ENCODE measurements at places on chromosomes 2 and 18.

DNA sequence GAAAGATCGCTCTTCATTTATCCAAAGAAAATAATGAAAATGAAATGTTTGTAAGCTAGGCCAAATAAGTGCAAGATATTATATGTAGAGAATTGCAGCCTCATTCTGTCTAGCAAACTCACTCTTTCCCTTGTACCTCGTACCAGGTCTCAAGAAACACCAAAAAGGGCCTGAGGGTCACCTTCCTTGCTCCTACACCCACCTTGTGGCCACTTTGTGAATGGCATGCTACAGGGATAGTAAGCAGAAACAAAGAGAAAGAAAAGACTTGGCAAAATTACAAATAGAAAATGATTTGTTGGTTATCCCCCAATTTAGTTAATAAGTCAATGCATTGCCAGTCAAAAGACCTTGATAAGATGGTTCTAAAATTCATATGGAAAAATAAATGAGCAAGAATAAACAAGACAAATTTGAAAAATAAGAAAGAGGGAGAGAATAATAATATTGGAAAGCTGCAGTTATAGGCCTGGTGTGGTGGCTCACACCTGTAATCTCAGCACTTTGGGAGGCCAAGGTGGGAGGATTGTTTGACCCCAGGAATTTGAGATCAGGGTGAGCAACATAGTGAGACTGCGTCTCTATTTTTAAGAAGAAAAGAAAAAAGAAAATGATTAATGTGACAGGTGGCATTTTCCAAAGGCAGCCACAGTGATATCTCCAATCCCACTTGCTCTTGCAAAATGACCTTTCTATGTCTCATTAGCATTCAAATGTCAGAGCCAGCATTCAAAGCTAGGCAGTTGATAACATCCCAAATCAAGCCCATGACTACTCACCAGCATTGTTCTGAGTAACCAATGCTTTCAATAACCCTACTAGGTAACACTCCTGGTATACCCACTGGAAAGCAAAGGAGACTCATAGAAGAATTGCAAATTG lies 38.8 kb upstream of the BMP10 start:
- peak; percentile 79 for DNase-seq

DNA sequence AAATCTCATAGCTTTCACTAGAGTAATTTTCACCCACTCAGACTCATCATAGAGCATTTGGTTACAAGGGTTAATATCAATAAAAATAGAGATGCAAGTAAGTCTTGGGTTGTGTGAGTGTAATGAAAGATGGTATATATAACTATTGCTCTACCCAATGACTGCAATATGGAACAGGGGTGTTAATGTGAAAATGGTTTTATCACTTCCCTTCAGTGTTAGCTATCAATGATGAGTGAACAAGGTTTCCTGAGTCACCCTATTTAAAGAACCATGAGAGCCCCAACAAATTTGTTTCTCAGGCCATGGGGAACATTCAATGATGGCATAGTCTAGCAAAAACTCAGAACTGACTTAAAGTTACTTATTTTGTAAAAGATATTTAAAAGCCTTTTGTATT lies 1133.6 kb upstream of the ZEB2 start:
- DNase-seq: no peak

DNA sequence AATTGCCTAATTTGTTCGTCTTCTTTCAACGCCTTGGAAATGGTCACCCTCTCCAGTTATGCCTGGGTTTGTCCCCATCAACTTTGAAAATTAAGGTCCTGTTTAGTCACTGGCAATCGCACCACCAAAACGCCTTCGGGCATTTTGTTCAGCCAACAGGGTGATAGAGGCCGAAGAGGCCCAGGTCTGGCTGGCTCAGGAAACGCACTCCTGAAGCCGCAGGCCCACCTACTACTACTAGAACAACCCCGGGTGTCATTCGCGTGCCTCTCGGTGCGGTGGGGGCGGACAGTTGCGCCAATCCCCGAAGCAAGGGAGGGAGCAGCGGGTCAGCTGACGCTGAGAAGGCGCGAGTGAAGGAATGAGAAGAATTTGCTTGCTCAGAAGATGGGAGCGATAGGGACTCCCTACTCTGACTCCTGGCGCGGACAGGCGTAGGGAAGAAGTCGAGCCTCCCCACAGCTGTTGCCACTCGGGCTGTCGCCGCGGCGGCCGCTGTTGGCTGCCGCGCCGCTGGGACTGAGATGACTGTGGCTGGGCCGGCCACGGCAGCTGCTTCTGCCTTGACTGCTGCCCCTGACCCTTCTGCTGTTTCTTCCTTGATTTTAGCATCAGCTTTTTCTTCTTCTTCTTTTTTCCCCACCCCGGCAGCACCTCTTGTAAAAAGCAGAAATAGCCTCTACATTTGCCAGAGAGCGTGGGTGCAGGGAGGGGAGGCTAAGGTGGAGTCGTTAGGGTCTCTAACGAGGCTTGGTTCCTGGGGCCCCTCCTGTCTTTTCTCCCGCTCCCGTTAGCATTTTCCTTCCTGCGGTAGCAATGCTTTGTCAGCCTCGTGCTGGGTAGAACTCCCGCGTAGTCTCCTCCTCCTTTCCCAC lies 387.6 kb downstream of the FIGN start:
- peak; percentile 87 for DNase-seq

GRCh38 chr2:62195421-62196277 lies at the start of gene B3GNT2:
Gene B3GNT2, plus strand, starts transcription at chr2:62196115. Its CDS starts 26,106 bp downstream, at chr2:62222221.
- peak; percentile 79 for DNase-seq

DNA sequence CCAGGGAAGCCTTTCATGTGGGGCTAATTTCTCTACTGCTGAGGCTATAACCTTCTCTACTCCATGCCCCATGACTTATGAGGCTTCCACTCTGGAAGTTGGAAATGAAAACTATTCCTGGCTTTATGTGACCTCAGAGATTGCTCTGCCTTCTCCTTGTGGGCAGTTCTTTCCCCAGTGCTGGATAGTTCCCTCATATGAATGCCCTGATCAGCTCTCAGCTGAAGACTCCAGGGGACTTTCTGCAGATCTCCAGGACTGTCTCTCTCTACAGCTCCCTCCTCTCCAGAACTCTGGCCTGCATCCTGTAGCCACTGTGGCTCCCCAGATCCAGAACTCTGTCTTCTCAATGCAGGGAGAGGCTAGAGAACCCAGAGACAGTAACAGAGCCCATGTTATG lies 235.1 kb downstream of the SEPTIN10 start:
- DNase-seq: no peak

DNA sequence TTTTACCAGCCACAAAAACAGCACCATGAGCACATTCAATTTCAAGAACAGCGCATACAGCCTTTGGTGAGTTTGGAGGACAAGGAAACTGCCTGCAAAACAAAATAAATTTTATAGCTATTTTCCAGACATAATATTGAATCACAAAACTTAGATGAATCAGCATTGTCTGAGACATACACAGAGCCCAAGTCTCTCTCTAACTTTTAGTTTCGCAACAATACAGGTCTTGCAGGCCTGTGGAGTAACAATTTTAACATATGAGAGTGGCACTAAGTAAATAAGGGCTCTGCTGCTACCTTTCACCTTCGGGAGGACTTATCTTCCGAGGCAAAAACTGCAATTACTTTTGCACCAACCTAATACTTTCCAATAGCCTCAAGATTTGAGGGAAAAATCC lies 56.1 kb upstream of the PEX13 start:
- DNase-seq: no peak

GRCh38 chr18:34918856-34919255 lies 122.4 kb upstream of the MAPRE2 start:
- no peak for DNase-seq

- DNase-seq: no peak
Measured at GRCh38 chr18:2990956-2991640, 21.8 kb downstream of the LPIN2 start.

DNA sequence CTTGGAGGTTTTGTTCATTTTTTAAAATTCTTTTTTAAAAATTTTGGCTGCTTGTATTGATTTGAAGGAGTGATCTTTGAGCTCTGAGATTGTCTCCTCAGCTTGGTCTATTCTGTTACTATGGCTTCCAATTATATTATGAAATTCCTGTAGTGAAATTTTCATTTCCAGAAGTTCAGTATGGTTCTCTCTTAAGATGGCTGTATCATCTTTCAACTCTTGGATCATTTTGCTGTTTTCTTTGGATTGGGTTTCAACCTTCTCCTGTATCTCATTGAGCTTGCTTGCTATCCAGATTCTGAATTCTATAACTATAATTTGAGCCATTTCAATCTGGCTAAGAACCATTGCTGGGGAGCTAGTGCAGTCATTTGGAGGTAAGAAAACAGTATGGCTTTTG lies 270.8 kb upstream of the NT5C1B start:
- DNase-seq: no peak

GRCh38 chr2:168652997-168653921 lies 149.2 kb upstream of the NOSTRIN start:
- DNase-seq: no peak

DNA sequence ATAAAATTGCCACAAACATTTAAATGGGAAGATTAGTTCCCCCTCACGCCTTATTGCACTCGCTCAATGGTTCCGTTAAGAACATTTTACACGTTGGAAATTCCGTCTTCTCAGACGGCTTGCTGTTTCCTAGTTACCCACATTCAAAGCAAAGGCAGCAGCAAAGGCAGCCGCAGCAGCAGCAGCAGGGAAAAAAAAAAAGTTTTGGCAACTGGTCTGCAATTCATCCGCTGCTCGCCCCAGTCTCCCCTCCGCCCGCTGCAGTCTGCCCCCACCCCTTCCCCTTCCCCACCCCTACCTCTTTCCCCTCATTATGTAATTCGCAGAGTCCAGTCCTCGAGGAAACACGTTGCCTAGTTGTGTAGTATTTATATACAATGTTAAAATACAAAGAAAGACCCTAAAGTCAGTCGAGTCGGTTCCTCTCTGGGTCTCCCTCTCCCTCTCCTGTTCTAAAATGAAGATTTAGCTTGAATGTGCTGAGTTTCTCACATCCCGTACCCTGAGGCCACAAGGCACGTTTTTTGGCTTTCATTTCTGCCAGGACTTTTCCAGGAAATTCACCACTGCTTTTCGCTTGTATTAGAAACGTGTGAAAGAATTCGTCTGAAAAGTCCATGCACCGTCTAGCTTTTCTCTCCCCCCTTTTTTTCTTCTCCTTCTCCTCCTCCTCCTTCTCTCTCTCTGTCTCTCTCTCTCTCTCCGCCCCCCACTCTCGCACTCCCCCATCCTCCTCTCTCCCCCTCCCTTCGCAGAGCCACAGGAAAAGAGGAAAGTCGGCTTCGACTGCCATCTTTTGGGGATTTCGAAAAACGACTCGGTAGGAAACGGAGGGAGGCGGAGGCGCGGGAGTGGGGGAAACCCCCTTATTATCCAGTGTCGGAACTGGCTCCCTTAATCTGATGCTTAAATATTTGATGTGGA lies 140.0 kb downstream of the MEIS1 start:
- peak; percentile 85 for DNase-seq

DNA sequence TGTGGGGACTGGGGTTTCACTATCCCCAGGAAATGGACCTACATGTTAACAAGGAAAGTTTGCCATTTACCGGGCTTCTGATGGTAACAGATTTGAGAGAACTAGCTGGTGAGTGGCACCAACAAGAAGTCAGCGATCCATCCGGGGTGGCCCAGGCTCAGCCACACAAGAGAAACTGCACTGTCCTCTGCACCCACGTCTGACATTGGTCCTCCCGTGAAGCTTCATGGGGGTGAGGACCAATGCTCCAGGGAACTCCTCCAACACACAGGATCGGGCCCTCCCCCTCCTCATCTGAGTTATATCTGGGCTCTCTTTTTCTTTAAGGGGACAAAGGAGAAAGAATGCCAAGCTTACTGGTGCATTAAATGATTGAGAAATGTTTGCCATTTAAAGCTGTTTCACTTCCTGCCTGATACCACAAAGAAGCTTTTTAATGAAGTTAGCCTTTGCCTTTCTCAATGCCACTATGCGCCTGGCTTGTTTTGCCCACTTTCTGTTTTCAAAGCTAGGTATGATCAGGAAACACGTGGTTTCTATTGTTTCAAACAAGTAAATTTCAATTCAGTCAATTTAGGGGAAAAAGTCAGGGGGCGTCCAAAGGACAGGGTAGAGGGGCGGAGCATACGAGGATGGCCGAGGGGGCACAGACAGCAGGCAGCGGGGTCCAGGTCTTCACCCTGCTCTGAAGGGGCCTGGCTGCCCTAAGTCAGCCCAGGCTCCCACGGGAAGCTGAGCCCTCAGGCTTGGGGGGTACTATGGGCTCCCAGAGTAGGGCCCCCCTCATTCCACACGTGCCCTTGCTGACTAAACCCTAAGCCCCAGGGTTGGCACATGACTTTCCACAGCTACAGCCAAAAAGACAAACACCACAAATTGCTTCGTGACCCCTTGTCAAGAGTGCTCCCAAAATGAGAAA lies 204.0 kb upstream of the ID2 start:
- DNase-seq: peak; percentile 80

DNA sequence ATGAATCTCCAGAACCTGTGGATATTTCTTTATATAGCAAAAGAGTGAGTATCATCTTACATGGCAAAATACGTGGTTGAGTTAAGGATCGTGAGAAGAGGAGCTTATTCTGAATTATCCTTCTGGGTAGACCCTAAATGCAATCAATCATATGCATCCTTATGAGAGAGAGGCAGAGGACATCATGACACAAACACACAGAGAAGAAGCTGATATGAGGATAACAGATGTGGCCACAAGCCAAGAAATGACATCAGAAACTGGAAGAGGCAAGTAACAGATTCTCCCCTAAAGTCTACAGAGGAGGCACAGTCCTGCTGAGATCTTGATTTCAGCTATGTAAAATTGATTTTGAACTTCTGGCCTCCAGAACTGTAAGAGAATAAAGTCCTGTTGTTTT lies 730.2 kb upstream of the ZNF804A start:
- no peak for DNase-seq

DNA sequence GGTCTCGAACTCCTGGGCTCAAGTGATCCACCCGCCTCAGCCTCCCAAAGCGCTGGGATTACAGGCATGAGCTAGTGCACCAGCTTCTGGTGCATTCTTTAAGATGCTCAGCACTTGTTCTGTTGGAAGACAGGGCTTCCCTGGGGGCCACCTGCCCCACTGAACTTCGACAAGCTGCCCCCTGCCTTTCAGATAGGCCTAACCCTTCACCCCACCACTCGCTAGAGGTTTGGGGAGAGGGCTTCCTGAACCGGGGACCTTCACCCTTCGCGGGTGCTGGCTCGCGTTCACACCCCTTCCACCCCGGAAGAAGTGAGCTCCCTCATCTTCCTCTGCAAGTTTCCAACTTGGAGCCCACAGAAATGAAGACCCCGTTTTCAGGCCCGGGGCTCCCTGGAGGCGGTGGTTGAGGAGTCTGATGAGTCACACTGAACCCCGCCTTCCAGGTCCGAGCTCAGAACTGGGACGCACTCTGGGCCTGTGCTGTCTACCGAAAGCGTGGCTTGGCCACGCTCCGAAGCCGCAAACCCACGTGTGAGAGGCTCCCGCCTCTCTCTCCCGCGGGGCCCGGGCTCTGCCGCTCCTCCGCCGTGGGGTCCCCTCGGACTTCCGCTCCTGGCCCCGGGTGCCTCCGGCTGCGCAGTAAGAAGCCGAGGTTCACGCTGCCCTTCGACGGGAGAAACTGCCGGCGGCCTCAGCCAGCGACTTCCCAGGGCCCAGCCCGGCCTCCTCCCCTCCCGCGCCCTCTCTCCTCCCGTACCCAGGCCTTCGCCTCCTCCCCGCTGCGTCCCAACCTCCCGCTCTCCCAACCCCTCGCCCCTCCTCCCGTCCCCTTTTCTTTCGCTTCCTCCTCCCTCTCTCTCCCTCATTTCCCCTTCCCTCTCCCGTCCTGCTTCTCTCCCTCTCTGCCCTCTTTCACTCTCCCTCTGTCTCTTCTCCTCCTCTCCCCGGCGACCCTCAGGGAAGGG lies 47.5 kb upstream of the SP3 start:
- no peak for DNase-seq

All from KBM-7 (cell line).